WTC11 (cell line): ENCODE measurements at places on chromosomes 3 and 15.

DNA sequence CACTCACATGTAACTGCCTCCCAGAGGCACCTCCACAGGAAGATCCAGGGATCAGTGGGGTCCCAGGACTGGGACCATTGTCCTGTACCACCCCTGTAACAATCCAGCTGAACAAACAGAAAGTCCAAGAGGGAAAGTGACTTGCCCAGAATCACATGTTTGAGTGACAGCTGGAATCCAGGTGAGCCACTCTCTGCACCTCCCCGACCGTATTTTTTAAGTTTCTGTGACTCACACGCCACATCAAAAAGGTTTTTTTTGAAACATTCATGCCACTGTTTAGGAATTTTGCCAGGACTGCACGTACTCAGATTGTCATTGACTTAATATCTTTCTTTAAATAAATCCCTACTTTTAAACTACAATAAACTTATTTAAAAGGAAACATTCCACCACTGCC lies 9.8 kb upstream of the SLC6A1 start:
- DNase-seq: no peak

GRCh38 chr3:138928727-138929372 lies 18.1 kb downstream of the FOXL2 start:
- DNase-seq: peak; percentile 9

GRCh38 chr3:194293546-194294198 lies 57.5 kb downstream of the CPN2 start:
- no peak for DNase-seq

DNA sequence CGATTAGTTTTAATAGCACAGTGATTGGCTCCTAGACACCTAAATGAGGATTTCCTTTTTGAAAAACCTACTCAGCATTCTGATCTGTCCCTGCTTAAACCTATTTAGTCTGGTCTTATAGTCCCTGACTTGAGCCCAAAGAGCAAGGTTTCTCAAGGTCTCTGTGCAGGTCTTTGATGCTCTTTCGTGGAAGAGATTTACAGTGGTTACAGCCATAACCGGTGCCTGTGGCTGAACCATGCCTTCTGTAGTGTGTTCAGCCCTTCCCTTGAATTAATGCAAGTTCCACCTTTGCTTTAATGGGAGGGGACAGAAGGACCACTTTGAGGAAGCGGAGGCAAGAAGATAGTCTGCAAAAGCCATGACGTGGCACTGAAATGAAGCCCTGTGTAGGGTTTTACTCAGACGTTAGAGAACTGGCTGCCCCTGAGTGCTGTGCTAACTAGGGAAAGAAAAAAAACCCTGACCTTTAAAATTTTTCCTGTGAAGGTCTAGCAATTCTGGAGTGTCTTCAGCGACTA lies 43.0 kb downstream of the ZBTB38 start:
- DNase-seq: no peak

DNA sequence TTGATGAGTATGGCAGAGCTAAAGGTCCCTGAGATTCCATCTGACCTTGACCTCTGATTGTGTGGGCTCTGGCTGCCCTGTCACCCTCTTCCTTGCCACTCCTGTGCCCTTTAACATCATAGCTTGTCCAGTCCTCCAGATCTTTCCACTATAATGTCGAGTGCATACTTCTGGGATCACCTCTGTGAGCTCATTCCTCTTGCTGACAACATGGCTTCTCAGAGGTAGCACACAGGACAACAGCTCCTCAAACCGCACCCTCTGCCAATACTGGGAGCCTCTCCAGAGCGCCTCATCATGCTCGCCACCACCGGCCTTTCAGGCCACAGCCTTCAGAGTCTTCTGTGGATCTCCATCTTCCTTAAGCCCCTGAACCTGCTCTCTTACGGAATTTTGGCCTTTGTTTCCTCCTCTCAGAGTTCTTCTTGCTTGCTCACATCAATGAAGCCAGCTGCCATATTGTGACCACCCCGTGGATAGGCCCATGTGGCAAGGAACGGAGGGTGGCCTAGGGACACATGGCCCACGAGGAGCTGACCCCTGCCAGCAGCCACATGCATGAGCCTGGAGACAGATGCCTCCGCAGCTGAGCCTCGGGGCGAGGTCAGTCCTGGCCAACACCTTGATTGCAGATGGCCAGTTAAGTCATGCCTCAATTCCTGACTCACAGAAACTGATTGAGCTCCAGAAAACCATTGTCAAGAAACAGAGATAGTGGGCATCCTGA lies 31.1 kb downstream of the PLA2G4D start:
- no peak for DNase-seq

DNA sequence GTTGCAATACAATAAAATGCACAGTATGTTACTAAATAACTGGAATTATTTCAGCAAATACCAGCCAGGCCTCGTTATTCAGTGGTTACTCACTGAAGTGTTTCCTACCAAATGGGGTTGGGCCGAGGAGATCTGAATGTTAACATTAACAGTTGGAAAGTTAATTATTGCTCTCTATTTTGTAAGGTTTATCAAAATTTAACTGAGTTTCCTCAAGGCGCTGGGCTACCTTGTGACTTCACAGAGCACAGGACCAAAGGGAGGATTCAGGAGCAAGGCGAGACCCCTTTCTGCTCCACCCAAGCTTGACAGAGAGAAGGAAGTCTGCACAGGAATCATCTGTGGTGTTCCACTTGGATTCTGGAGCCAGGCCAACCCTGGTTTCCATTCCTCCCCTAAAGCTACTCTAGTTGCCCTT lies 21.6 kb downstream of the ADAMTS9 start:
- DNase-seq: no peak

DNA sequence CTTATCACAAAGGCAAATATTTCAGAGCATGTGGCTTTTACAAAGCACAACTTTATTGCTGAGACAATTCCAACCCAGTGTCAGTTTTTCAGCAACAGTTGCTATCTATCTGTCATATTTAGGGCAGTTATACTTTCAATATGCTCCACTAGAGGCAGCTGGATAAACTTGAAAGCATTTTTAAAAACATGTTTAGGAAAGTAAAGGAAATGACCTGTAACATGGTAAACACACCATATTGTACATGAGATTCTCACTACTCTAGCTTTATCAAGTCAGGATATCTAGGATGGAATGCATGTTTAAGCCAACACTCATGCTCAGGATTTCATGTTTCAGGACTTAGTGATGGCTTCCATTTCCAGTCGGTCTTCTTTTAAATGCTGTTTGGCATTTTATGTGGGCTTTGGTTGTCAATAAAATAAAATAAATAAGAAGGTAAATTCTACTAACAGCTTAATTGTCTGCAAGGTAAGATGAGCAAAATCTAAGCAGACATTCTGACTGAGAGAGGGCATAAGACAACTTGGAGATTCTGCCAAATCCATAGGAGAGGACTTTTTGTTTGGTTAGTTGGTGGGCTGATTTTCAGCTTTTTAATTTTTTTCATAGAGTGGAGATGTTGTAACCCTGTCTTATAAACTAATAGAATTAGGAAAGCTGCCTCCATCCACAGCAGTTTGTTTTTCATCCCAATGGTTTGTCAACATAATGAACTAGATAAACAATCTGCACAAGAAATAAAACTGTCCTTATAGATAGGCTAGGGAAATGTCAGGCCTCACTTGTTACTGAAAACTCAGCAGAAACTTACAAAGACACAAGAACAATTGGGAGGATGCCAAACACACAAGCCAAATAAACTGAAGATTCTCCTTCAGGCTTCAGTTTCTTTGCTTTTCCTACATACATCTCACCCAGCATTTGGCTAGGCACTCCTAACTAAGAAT lies 63.4 kb upstream of the CPB1 start:
- no peak for DNase-seq

DNA sequence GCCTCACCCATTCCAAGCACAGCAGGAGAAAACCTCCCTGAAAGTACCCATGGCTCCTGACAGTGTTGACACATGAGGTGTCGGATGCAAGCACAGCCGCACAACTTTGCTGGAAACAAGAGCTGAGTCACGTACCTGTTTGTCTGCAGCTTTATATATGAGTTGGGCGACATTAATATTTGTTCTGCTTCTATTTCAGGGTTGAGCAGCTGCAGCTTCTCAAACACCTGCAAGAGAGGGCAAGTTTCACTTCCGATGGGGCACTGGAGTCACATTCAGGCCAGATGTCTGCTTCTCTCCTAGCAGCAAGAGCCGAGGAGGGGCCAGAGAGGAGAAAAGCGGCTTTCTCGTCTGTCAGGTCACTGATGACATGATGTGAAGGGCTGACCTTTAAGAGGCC lies 88.0 kb downstream of the NUP210 start:
- DNase-seq: no peak

- DNase-seq: no peak
These were observed 4.4 kb downstream of the MTMR14 start for GRCh38 chr3:9653565-9654248.

DNA sequence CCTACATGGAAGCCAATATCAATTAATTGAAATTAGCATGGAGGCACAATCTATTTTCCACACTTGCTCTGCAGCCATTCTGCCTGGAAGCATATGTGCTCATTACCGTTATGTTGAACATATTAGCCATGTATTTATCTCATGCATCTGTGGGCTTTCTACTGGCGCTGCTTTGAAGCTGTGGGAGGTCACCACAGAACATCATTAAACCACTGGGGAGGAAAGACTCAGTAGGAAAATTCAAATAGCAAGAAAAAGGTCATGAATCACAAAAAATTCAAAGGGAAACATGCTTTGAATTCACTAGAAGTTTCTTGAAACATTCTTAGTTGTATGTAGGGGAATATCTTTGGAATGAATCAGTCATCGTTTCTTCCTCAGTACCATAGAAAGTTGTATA lies 652.5 kb downstream of the EDEM1 start:
- no peak for DNase-seq

- no peak for DNase-seq
These were observed 15.9 kb downstream of the ARHGAP31 start for GRCh38 chr3:119310071-119310470.

DNA sequence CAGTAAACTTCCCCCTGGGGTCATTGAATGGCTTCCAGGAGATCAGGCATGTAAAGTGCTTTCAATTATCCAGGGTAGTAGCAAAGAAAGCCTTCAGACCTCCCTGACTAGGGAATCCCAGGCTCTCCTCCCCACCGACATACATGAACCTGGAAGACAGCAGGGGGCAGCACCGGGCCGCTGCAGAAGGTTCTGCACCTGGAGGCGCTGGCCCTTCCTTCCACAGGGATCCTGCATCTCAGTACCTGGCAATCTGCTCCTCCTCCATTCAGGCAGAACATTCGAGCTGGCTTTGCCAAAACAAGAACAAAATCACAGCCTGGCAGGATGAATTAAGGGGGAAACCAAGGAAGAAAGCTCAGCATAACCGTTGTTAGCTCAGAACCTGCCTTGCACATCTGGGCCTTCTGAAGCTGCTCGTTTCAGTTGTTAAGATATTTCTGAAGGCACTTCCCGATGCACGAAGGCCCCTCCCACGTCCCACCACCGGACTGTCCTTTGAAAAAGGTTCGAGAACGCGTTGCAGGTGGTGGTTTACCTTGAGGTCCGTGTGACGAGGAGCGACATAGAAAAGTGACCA lies 237.7 kb downstream of the SLCO3A1 start:
- DNase-seq: peak; percentile 91

DNA sequence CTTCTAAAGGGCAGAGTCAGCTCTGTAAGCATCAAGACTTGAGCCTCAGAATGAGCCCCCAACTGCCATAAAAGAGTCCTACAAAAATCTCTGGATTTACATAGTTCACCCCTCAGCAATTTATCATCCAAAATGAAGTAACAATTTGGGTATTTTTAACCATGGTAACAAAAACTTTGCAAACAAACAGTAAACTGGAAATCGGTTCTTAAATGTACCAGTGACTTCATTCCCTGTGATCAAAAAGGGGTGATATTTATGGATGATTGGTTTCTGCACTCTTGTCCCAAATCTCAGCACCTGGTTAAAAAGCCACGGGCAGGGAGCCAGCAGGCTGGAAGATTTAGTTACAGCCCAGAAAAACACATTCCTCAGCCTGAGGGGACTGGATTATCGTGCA lies 73.6 kb downstream of the TFG start:
- DNase-seq: no peak

DNA sequence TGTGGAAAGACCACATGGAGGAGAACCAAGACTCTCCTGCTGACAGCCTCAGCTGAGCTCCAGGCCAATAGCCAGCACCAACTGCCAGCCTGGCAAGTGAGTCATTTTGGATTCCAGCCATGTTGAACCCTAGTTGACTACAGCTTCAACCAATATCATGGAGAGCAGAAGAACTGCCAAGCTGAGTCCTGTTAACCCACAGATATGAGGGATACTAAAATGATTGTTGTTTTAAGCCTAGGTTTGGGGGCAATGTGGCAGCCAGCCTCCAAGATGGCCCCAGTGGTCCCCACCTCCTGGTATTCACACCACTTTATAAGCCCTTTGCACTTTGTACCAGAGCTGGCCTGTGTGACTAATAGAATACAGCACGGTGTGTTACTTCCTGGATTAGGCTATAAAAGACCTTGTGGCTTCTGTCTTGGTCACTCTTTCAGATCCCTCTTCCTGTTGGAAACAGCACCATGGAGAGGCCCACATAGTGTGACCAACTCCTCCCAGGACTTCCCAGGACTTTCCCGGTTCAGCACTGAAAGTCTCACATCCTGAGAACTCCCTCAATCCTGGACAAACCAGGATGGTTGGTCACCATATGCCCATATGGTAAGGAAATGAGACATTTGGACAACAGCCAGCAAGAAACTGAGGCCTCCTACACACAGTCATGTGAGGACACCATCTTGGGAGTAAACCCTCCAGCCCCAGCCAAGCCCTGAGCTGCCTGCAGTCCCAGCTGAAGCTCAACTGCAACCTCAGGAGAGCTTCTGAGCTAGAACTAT lies 32.4 kb upstream of the CDV3 start:
- DNase-seq: no peak

DNA sequence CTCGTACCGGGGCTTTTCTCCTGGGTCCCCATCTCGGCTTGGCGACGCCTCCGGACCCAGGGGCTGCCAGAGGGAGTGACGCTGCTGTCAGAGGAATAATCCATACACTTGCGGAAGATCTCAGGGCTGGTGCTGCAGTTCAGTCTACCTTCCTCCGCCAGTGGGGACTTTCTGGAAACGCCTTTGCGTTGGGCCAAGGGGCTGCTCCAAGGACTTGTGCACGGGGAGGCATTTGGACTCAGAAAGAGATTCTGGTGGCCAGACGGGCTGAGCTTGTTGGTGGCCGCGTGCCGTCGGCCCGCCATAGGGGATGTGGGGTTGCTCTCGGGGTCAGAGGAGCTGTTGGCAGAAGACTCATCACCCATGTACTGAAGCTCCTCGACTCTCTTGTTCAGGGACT lies 21.8 kb downstream of the LARP6 start:
- no peak for DNase-seq

DNA sequence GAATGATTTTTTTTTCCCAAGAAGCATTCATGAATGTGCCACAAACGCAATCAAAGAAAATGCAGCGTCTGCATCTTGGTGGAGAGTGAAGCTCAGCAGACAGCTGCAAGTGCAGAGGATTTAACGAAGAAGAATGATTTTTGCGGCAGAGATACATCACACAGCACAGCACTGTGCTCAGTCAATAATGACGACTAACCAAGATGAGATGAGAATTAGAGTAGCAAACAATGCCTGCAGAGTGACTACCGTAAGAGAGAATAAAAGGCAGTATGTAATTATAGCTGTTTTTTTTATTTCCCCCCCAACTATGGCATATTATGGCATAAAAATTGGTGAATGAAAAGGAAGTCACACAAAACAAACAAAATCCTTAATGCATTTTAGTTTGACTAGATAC lies 218.0 kb upstream of the ROBO1 start:
- no peak for DNase-seq

- DNase-seq: no peak
These were observed 45.8 kb downstream of the MITF start for GRCh38 chr3:69784954-69785514.

- no peak for DNase-seq
These were observed 19.5 kb downstream of the SETMAR start for GRCh38 chr3:4322635-4323034.

GRCh38 chr3:71345429-71346040 lies 238.0 kb downstream of the FOXP1 start:
- DNase-seq: no peak
